ENCODE measurements at places on chromosomes 12 and 14.

- DNase-seq = no peak
Observed at GRCh38 chr14:85426068-85426935, 103.6 kb upstream of the FLRT2 start.

DNA sequence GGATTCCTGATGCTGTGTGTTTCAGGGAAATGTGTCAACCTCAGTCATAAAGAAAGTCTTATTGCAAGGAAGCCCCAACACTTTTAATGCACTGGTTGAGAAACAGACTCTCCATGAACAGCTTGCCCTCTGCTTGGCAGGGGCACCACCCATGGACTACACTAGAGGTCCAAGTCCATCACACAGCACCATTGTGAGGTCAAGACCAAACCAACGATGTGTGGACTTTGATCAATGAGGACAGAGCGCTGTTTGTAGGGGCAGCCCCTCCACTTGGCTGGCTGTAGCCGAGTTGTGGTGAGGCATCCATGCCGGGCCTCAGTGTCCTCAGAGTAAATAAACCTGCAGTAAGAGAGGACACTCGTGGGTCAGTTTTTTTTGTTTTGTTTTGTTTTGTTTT, 29.8 kb downstream of the ZFYVE21 start:
- DNase-seq = no peak

GRCh38 chr14:88998027-88998426, 173.6 kb downstream of the TTC8 start:
- DNase-seq = no peak

DNA sequence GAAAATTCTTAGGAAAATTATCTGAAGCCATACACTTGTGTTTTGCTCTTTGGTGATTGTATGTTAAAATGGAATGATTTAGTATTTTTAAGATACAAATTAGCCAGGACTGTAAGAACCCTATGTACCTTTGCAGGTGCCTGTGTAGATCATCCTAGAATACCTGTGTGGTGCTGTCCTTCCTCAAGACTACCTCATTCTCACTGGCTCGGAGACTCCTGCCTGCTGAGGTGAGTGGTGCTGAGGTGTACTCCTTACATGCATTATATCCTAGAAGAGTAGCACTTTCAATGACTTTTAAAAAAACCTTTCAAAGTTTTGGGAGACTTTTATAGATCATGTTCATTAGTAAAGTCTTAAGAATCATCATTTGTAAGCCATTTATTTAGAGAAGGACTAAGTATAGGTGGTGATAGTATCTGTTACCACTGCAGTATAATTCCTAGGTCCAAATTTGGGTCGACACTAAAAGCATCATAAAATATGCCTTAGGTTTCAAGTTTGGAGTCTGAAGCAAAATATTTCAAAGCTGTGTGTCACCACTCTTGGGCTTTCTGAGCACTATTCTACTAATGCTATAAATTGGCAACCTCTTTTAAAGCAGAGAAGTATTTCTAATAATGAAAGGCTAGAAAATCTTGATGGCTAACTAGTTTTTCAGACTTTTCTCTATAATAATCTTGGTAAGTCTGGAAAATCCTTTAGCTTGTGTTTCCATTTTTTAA, 36.6 kb downstream of the RASSF8 start:
- peak; percentile 35 for DNase-seq

DNA sequence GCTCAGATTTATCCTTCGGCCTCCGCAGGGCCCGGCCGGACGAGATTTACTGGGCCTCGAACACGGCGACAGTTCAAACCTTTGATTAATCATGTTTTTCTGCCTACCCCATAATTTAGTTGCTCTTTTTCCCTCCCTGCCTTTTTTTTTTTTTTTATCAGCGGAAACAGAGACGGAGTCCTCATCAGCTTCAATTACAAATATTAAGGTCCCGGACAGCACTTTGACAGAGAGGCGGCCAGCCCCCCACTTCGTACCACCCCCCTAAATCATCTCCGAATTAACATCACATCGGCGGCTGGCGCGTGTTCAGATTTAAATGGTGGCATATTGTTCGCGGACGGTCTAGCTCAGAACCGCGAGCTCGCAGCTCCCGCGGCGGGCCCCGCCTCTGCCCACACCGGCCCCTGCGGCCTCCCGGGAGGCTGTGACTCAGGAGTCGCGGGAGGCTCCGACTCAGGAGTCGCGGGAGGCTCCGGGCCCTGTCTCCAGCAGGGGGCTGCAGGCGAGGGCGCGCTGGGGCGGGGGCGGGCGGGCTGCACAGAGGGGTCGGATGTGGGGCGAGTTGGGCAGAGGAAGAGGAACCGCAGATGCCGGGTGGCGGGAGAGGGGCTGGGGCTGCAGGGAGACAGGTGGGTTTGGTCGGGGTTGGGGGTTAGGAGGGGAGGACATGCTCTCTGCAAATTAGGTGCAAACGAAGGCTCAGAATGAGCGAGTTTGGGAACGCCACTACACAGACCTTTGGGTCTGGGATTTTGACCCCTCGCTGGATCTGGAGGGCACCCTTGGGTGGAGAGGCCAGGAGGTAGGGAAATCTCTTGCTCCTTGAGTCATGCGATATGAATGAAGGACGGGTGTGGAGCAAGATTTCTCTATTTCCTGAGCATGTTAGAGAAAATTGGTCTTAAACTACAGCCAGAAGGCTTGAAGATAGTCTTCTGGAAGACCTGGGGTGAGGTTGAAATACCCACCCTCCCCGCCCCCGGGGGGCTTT, 19.6 kb upstream of the ATP5MC2 start:
- DNase-seq = peak; percentile 57

DNA sequence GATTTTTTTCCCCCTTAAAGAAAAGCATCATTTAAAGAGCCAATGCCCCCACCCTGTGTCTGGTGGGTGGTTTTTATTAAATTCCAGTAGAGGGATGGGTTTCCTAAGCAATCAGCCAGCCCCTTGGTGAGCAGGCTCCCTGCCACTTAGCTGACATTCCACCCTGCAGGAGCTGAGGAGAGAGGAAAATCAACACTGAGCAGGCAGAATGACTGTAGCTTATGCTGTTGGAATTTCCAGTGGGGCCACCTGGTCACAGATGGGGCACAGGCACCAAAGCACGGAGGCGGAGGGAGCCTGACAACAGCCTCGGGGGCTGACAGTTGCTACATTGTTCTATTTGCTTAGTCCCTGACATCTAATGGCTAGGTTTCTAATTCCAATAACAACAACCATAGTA, 127.7 kb downstream of the TMEM30B start:
- DNase-seq = peak; percentile 77

GRCh38 chr12:49902399-49903350, 1.0 kb downstream of the FAIM2 start:
- DNase-seq = no peak

- DNase-seq = no peak
Observed at GRCh38 chr14:96737881-96738280, 59.3 kb upstream of the VRK1 start.

GRCh38 chr12:3195859-3196483, 118.8 kb downstream of the TSPAN9 start:
- no peak for DNase-seq

GRCh38 chr14:69873877-69874780, 5.1 kb upstream of the SMOC1 start:
- peak; percentile 18 for DNase-seq

GRCh38 chr12:122888232-122888752, 7.6 kb downstream of the VPS37B start:
- peak; percentile 45 for DNase-seq

DNA sequence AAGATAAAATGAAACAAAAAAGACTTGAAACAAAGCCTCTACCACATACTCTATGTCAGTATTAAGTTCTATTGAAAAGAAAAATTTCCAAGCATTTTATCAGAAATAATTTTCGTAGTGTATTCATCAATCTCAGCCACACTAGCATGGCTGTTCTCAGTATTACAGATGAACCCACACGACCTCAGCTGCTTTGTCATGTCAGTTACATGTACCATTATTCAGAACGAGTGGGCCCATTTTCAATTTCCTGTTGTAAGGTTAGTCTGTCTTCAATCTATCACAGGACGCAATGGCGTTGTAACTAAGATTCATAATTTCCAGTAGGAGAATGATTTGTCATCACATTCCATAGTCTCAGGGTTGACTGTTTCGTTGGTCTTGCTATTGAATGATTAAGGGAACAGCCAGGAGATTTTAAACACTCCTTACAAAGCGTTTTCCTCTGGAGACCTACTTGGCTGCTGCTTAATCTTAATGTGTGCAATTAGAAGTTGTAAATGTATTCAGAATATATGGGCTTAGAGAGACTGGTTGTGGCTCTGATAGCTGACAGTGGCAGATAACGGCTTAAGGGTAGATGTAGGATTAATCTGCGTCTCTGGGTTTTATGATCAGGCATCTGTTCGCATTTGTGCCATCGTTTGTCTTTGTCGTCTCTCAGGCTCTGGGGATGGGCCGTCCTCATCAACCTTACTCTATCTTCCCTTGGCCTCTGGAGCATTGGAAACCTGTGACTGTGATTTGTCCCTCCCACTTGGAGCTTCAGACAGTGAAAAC, 65.4 kb downstream of the GLT1D1 start:
- DNase-seq = no peak

GRCh38 chr12:48775991-48776649, 12.8 kb downstream of the ADCY6 start:
- DNase-seq = no peak

DNA sequence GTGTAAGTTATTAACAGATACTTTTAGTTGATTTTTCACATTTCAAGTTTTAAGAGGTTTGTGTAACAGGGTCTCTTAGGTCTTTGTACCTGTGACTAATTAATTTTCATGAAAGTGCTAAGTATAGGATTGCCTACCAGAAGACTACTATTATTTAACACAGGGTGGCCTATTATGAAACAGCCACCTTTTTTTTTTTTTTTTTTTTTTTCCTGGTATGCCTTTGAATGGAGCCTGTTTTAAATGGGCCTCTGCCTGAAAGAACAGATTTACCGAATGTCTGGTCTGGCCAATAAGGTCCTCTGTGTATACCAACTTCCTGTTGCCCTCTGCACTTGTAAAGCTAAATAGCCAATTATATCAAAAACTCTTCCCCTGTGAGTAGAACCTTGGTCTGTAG, 62.5 kb downstream of the SLC38A6 start:
- DNase-seq = no peak

- DNase-seq = no peak
Observed at GRCh38 chr12:105279460-105280056, 43.6 kb upstream of the APPL2 start.

DNA sequence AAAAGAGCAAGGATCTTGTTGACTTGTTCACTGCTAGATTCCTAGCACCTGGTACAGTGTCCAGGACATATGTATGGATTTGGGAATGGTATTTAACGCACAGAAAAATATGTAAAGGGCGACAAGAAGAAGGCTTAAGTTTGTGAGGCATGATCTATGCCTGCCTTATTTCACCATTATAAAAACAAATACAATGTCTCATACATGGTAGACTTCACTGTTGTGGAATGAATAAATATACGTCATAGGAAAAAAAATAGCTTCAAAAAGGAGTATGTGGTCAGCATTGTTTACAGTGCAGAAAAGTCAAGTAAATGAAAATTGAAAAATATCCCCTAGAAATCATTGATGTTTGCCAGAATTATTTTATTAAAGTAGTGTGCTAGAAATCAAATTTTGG, 30.0 kb downstream of the HCFC2 start:
- no peak for DNase-seq

GRCh38 chr12:52347016-52347415, 20.3 kb downstream of the KRT85 start:
- DNase-seq = no peak

GRCh38 chr12:42812086-42812485, 222.5 kb upstream of the PRICKLE1 start:
- DNase-seq = no peak

DNA sequence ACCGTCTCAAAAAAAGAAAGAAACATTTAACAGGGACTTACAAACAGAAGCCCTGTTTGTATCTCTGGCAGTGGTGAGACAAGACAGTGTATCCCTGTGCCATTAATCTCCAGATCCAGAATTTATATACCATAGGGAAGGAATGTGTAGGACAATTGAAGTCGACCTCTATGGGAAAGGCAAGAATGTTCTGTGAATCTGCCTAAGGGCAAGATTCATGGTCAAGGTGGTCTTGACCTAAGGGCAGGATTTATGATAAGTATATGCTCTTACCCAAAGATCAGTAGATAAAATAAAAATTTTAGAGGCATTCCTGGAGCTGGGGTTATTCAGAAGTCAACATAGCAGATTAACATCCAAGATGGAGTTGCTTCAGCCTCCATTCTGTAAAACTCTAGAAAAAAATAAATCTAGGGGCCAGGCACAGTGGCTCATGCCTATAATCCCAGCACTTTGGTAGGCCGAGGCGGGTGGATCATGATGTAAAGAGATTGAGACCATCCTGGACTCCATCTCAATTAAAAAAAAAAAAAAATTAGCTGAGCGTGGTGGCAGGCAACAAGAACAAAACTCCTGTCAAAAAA, 21.0 kb upstream of the SP1 start:
- no peak for DNase-seq

- no peak for DNase-seq
Observed at GRCh38 chr12:59570145-59570544, 25.7 kb upstream of the SLC16A7 start.

GRCh38 chr12:81350309-81350708, 272.4 kb downstream of the ACSS3 start:
- DNase-seq = peak; percentile 2

DNA sequence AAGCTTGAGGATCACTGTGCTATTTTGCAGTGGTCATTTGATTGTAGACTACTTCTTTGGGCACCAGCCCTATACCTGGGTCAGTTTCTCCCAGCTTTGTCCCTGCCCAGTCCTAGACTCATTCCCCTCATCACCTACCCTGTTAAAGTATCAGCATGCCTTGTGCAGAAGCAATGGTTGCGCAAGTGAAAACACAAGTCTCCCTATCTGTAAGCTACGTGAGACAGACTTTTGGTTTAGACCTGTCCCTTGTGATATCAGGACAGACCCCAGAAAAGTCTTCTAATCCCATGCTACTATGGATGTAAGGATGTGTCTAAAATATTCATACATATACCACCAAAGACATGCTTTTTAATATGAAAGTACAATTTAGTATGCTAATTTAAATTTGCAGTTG, 88.8 kb upstream of the ATP2B1 start:
- no peak for DNase-seq

DNA sequence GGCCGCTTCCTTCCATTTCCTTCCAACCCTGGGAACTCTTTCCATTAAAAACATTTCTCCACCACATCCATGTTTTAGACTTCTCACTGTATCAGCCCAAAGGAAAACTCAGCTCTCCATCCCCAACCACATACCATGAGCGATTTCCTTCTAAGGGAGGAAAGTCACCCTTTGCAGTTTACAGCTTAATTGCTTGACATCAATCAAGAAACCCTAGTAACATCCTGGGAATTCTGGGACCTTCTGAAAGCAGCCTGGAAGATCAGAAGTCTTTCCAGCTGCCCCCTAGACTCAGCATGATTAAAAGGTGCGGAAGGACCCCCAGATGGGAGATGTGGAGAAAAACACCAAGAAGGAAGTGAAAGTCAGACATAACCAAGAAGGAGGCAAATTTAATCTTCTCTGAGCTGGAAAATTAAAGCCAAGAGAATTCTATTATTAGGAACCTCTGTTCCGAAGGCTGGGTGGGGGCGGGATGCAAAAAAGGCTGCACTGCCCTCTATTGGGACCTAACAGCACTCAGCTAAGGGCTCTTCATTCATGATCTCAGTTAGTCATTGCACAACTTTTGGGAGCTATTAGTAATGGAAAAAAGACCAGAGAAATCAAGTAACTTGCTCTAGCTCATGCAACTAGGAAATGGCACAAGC, 73.3 kb upstream of the PLXNC1 start:
- peak; percentile 88 for DNase-seq

Data from fibroblast of skin of abdomen (primary cell).